ENCODE measurements at places on chromosomes 13 and 19.

GRCh38 chr13:41177616-41178015, 16.8 kb downstream of the KBTBD7 start:
- DNase-seq, result no peak

- peak; percentile 98 for DNase-seq
These were observed at the start of gene DACT3 for GRCh38 chr19:46661020-46661731. TSS of gene DACT3 (minus strand) at chr19:46661182. CDS start at chr19:46661064, 118 bp downstream.

DNA sequence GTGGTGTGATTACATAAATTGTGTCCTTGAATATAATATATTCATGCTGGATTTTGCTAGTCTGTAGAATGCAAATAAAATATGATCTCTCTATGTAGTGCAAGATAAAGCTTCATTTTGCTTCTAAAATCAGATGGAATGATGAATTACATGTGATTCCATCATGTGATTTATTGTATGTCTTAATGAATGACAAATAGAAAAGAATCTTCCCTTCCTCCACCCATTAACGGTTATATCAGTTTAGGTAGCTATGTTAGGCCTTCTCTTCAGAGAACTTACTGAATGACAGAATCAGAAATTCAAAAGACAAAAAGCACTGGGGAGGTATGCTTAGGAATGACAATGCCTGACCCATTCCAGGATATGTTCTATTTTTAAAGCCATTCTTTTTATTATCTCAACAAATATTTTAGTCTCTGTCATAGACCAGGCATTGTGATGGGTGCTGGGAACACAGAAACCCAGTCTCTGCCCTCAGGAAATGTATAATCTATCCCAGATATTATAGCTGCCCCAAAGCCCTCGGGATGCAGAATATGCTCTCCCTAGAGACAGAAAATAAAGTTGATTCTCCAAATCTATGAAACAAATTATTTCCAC, 90.6 kb downstream of the TEX26 start:
- no peak for DNase-seq

DNA sequence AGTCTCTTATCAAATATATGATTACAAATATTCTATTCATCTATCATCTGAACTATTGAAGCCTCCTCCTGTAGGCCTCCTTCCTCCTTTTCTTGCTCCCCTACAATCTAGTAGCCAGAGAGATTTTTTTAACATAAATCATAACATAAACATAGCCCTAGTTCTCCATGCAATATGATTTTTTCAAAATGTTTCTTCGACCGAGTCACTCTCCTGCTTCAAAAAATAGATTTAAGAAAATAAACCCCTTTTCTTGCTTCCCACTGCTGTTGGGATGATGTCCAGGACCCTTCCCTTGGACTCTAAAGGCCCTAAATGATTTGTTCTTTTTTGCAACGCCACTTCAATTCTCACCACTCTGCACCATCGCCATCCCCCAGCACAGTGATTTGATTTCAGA, 319.7 kb upstream of the TSHZ3 start:
- DNase-seq, result no peak

- no peak for DNase-seq
These were observed 467.2 kb downstream of the ITGBL1 start for GRCh38 chr13:101919541-101920181.

GRCh38 chr19:8261881-8262280, 46.3 kb downstream of the CD320 start:
- DNase-seq, result no peak

GRCh38 chr19:52695996-52696395, 38.8 kb downstream of the ZNF611 start:
- DNase-seq, result no peak

DNA sequence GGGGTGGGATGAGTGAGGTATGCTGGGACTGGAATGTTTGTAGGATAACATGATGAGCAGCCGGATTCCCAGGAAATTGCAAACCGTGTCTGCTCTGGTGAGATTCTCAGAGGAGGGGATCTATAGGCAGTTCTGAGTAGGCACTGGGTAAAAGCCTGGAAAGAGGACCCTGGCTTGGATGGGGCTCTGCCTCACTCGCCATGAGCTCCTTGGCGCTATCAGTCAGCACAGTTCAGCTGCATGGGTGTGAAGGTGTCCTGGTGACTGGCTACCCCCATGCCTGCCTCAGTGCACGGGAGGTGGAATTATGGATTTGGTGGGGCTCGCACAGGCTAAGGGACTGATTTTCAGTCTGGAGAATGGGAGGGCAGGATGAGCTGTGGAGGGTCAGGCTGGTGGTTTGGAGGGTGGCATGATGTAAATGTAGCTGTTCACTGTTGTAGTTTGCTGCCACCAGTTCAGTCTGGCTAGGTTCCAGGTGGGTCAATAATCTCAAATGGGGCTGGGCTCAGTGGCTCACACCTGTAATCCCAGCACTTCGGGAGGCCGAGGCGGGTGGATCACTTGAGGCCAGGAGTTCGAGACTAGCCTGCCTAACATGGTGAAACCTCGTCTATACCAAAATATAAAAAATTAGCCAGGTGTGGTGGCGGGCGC, 9.2 kb upstream of the ZNF627 start:
- DNase-seq, result no peak

GRCh38 chr13:41713405-41713804, 247.5 kb downstream of the VWA8 start:
- DNase-seq, result no peak

DNA sequence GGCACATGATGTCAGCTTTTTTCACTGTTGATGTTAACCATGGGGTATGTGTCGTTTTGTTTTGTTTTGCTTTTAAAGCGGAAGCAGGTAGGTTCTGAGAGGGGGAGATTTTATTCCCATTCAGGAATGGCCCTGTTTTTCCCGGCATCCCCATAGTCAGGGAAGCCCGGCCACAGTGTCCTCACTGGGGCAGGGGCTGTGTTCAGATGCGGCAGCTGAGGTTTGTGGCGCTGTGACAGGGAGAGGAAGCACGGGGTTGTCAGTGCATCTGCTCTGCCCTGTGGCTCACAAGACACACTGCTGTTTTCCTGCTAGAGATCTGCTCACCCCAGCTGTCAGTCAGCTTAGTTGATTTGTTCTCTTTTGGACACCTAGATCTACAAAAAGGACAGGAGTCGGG, 27.6 kb downstream of the ANKRD27 start:
- DNase-seq, result no peak

GRCh38 chr13:50732712-50733111, 110.8 kb downstream of the DLEU7 start:
- DNase-seq, result no peak

DNA sequence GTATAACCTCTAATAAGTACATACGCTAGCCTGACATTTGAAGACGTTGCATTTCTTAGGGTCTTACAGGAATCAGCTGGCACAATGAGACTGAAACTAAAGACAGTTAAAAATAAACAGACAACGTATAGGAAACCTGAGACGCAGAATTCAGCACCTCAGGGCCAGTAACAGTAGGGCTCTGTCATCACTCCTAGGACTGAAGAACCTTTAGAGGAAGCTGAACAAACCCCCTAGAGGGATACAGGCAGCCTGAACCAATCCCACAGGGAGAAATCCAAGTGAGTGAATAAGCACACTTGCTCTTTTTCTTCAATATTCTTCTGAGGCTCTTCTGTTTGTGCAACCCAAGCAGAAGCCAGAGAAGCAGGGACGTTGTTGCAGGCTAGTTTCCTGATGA, 53.9 kb upstream of the KLHL1 start:
- DNase-seq, result no peak

GRCh38 chr13:23074075-23074828, 106.5 kb upstream of the SGCG start:
- no peak for DNase-seq

DNA sequence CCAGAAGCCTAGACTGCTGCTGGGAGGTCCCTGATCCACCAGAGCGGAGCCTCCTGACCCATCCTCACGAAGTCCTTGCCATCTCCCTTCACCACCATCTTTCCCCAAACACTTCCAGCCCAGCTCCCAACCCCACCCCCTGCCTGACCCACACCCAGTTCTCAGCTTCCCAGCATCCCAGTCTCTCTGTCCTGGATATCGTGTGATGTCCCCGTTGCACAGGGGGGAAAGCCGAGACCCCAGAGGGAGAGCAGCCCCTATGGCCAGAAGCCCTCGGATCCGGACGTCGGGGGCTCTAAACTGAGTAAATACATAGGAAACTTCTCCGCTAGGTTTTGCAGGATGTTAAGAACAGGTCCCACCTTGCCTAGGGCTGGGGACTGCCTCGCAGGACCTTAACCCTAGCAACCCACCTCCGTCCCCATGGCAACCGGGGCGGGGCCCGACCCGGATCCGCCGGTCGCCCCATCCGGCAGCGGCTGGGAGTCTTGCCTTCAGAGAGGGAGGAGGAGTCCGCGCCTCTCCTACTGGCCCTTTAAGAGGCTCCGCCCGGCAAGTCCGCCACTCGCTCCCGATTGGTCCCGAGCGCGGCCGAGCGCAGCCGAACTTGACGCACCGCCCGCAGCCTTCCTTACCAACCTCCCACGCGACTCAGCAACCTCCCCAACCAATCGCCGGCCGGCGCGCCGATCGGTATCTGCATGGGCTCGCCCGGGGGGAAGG, 451 bp upstream of the HMG20B start:
- peak; percentile 96 for DNase-seq

DNA sequence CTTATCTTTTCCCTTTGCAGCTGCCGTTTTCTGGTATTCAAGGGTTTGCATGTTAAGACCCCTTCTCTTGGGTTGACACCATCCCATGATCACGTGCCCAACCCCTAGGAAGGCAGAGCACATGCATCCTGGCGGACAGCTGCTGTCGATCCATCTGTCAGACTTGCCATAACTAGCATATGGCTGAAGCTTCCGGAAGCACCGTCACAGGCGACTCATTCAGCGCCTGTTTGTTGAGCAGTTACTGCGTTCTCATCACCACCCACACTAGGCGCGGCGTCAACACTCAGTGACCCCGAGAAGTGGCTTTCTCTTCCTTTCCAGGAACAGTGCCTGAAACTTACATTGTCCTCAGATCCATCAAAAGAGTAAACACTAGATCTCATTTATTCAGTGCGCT, 93.6 kb downstream of the SOX1 start:
- no peak for DNase-seq

DNA sequence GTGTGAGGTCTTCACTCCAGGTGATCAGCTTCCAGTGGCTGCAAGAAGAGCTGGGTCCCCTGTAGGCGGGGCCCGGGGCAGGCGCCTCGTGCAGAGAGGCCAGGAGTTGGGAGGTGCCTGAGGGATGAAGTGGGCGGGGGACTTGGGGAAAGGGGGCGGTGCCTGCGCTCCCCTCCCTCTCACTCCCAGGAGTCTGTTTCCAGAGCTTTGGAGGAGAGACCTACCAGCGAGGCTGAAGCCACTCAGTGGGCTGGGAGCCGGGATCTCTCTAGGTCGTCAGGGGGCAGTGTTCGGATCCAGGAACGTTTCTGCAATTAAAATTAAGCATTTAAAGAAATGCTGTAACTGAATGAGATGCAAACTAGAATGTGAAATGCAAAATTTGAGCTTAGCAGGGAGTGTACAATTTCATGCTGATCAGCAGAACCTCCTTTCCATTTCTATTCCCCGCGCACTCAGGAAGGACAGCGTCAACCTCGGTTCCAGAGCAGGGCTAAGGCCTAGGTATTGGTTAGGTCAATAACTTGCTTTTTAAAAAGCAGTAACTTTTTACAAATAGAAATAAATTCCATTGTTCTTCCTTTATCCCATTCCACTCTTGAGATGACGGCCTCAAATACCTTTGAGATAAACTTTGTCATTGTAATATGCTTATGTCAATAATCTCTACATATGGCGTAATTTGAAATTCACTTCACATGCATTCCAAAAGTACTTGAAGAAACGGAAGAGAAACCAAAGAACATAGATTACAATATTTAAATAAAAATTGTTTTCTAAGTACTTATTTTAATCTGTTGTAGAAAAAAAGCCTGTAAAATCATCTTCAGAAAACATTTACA, 11.6 kb downstream of the ZNF160 start:
- DNase-seq, result no peak

- DNase-seq, result no peak
These were observed 89.5 kb downstream of the USP12 start for GRCh38 chr13:27081893-27082679.

- DNase-seq, result no peak
These were observed 1122.8 kb upstream of the ATXN8OS start for GRCh38 chr13:68984688-68985319.

DNA sequence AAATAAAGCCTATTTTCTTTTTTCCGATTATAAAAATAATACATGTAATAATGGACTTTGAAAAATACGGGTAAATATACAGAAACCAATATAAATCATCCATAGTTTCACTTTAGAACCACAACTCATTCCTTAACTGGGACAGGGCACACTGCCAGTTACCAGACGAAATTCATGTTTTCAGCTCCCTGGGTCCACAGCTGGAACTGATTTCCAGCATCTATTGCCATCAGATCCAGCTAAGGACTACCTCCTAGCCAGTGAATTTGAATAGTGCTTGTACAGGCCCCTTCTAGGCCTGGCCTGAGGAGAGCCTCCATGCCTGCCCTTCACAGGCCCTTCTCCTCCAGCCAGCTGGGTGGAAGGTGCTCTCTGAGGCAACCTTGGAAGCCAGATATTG, 30.0 kb upstream of the ATP12A start:
- DNase-seq, result no peak

DNA sequence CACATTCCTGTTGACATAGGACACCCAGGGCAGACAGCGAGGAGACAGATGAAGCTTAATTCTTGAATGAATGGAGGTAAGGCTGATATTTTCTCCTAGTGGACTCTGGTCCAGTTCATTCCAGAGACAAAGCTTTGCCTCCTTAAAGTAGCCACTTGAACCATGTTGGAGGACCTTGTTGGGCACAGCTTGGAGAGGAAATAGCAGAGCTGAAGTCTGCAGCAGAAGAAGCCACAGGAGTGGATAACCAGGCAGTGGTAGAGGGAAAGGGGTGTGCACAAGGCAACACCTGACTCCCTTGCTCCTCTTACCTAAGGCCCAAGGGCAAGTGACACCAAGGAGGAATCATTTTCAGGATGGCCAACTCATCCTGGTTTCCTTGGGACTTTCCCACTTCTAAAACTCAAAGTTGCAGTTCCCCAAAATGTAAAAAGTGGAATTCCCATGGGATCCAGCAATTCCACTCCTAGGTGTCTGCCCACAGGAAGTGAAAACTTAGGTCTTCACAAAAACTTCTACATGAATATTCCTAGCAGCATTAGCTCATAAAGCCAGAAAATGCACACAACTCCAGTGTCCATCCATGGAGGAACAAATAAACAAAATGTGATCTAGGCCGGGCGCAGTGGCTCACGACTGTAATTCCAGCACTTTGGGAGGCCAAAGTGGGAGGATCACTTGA, 6.6 kb upstream of the RFX2 start:
- DNase-seq, result no peak

DNA sequence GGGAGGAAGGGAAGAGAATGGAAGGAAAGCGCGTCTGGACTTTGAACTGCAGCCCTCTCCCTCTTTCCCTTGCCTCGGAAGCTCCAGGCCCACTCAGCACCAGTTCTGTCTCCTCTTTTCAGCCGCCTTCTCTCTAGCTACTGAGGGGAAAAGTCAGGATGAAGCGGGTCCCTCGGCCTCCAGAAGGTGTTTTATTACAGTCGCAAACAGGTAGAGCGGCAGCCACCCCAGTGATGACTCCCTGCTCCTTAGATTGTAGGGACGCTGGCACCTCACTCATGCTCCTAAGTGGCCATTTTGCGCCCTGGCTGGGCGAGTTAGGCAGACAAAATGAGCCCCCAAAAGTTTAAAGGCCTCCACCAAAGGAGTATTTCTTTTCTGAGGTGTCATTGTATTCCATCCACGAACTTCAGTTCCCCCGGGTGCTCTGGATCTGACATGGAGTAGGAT, 954 bp upstream of the STK24 start:
- DNase-seq, result no peak

GRCh38 chr13:52615812-52616211, 26.4 kb upstream of the HNRNPA1L2 start:
- DNase-seq, result no peak

GRCh38 chr13:60080850-60081249, 82.9 kb downstream of the DIAPH3 start:
- DNase-seq, result no peak
